ENCODE measurements at places on chromosomes 16 and 17.

- no peak for DNase-seq
Observed at GRCh38 chr16:72902206-72902605, 145.7 kb downstream of the ZFHX3 start.

DNA sequence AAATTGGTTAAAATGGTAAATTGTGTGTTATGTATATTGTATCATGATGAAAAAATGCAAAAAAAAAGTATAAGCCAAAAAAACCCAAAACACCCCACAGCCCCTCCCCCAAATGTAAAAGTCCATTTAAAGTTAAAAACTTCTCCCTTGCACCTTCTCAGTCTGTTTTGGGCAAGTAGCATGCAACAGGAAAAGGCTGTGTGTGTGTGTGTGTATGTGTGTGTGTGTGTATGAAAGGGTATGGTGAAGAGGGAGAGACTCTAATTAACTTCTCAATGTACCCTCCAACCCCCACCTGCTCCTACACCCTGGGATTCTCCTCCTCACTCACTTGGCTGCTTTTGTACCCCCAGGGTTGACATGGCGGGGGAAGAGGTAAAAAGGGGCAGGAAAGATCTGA is 9.2 kb upstream of the GGT6 start:
- DNase-seq, result no peak

- no peak for DNase-seq
Observed at GRCh38 chr16:31435341-31436220, 7.0 kb downstream of the ZNF843 start.

DNA sequence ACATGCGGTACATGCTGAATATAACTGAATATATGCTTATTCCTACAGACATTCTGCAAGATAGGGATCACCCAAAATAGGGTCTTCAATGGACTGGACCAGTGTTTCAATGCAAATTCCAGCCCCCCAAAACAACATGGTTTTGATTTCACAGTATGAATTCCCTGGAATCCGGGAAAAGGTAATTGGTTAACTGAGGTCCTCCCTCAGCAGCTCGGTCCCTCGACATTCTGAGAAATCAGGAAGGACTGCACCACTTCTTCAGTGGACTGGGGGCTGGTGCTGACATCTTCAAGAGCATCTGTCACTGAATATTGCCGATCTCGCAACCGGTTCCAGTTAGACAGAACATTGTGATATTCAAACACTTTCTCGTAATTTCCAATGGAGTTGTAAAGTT is 25.1 kb downstream of the CHCT1 start:
- no peak for DNase-seq

GRCh38 chr16:74487634-74488495 is 66.6 kb upstream of the CLEC18B start:
- DNase-seq, result no peak
